ENCODE measurements at places on chromosomes 2 and 18.

DNA sequence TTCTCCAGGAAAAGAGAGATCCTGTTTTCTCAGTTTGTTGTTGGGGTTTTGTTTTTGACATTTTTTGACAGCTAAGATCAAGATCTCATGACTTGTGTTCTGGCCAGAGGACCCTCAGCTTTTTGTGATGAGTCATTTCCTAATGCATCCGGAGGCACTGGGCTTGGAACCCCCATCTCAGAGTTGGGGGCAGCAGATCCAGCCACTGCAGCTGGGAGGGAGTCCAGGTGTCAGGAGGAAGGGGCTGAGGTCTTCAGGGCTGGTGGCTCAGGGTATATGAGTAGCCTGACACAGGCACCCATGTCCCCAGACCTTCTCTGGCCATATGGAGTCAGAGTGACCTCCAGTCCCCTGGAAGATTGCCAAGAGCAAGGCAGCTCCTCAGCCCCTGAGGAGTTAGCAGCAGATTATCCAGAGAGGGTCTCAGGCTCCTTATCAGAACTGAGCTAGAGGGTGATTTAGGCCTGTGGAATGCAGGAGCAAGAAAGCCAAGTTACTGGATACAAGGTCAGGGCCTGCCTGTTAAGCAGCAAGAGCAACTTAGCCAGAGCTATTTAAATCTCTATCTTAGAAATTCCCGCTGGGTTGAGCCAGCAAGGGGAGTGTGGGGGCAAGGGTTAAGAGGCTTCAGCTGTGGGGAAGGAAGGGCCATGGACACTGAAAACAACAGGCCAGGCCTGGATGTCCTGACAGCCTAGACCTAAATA is 62.4 kb downstream of the TANC1 start:
- no peak for DNase-seq

GRCh38 chr2:28636491-28636890 is 115.1 kb upstream of the PPP1CB start:
- no peak for DNase-seq

DNA sequence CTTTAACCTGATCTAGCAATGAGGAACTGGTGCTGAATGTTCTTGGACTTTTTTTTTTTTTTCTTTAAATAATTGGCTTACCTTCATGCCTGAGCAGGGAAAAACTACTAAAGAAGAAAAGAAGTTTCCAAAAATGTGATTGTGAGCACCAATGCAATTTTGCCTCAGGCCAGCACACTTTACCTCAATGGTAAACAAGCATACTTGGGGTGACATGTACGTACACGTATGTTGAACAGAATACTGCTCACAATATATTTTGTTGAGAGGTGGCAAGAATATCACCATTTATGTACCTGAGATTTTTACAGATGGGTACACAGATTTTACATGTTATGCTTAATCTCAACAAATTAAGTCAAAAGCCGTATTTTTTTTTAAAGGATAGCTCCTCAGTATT is 144.3 kb downstream of the FIGN start:
- DNase-seq, result no peak

- DNase-seq, result no peak
Observed at GRCh38 chr18:6543330-6543908, 128.7 kb upstream of the L3MBTL4 start.

DNA sequence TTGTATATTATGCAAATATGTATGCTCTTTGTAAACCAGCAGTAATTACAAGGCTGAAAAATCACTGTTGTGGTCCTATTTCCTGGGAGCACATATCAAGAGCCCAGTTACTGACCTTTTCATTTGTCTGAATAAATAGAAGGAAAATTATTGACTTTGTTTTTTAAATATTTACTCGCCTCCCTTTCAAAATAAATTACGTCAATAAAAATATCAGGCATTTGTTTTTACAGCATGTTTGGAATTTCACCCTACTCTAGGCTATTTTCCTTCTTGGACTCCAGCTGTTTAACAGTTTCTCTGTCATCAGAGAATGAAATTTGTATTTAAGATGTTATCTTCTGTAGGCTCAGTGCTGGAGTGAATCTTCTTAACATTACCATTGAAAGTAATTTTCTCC is 59.9 kb upstream of the LRATD1 start:
- DNase-seq, result no peak

- DNase-seq, result peak; percentile 79
Observed at GRCh38 chr2:218852911-218853667, 6.5 kb upstream of the WNT6 start.

GRCh38 chr2:235421618-235422017 is 72.2 kb upstream of the AGAP1 start:
- DNase-seq, result no peak

DNA sequence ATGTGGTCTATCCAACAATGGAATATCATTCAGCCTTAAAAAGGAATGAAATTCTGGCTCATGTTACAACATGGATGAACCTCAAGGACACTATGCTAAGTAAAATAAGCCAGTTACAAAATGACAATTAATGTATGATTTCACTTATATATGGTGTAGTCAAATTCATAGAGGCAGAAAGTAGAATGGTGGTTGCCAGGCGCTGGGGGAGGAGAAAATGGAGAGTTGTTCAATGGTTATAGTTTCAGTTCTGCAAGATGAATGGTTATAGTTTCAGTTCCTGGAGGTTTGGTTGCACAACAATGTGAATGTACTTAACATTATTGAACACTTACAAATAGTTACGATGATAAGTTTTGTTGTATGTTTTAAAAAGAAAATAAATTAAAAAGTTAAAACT is 79.2 kb upstream of the IL1R2 start:
- DNase-seq, result peak; percentile 63

GRCh38 chr2:240248721-240249422 is 108.4 kb upstream of the OTOS start:
- DNase-seq, result no peak

- DNase-seq, result no peak
Observed at GRCh38 chr18:63887424-63887823, at the start of gene SERPINB2. SERPINB2 (plus strand) TSS chr18:63887705; CDS start chr18:63891445, 3,740 bp downstream.

GRCh38 chr2:69021727-69022126 is 8.7 kb downstream of the ANTXR1 start:
- no peak for DNase-seq

DNA sequence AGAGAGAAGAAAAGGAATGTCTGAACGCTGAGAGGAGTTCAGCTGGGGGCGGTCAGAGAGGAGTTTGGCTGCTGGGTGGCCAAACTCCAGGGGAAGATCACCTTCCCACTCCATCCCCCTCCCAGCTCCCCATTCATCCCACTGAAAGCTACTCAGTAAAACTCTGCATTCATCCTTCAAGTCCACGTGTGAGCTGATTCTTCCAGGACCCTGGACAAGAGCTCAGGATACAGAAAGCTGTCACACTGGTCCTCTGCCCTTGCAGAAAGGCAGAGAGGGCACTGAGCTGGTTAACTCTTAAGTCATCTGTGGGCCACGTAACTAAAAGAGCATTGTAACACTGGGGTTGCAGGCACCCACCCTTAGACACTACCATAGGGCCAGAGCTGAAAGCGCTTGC is 132.1 kb upstream of the ARL4C start:
- no peak for DNase-seq

GRCh38 chr2:234960175-234961088 is 8.6 kb downstream of the SH3BP4 start:
- no peak for DNase-seq

DNA sequence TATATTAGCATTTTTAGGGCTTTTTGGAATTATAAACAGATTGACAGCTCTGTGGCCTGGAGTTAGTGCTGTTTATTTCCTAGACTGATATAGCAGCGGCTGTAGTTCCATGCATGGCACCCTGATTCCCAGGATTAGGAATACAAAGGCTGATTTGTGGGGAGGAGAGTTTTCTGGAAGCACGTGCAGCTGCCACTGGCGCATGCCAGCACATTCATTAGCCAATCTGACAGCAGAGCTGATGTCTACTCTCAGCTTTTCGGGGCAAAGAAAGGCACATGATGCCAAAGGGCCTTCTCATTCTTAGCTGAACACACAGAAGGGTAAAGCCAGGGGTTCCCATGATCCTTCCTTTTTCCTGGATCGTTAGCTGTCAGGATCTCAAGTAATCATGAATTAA is 45.7 kb upstream of the RAPH1 start:
- DNase-seq, result no peak

DNA sequence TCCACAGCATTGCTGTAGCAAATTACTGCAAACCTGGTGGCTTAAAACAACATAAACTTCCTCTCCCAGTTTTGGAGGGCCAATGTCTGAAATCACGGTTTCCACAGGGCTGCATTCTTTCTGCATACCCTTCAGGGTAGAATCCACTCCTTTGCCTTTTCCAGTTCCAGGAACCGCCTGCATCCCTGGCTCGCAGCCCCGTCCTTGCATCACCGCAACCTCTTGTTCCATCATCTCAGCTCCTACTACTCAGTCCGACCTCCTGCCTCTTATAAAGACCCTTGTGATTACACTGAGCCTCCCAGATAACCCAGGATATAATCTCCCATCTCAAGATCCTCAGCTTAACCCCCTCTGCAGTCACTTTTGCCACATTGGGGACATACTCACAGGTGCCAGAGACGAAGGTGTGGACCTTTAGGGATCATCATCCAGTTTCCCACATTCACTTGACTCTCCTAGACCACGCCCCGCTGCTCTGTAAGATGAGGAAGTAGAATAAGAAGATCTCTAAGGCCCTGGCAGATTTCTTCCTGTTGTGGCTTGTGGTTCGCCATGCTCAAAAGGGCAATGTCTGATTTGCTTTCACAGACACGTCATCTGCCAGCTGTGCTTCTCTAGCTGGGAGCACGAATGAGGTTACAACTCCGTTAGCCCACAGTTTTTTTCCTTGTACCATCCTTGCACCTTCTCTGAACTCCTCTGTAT is 103.6 kb upstream of the AGAP1 start:
- DNase-seq, result peak; percentile 62

DNA sequence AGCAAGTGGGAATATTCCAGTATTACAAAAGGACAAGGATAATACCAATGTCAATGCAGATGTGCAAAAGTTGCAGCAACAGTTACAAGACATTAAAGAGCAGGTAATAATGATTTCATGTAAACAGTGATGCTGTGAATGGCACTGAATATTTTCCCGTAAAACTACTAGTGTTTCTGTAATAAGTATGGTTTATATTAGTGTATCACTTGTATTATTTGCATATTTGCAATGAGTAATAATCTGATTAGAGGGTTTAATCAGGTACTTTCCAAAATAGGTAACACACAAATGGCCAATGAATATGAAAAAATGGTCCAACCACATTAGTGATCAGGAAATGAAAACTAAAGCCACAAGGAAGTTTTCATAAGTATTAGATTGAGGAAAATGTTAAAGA is 118.0 kb downstream of the MIB1 start:
- DNase-seq, result no peak

GRCh38 chr2:56128235-56128634 is 55.6 kb upstream of the CCDC85A start:
- DNase-seq, result no peak

- no peak for DNase-seq
Observed at GRCh38 chr2:67057901-67058703, 339.0 kb upstream of the ETAA1 start.

- peak; percentile 28 for DNase-seq
Observed at GRCh38 chr2:231780123-231780908, 766 bp downstream of the PDE6D start.

DNA sequence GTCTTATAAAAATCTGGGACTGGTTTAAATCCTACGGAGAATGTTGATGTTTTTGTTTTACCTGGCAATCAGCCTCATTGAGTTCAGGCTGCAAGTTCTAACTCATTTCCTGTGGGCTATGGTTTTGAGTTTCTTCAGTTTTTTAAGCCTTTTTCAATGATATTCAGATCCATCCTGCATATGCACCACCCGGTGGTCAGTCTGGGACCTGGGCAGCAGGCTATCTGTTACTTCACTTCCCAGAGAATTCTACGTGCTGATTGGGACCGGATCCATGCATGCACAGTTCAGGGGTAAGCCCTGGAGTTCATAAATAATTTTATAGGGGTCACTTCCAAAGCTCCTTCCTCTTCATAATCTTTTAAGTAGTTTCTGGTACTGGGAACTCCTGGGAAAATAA is 339.2 kb upstream of the HNRNPA3 start:
- DNase-seq, result no peak

GRCh38 chr18:13726972-13727331 is 479 bp downstream of the RNMT start:
- DNase-seq, result peak; percentile 48

GRCh38 chr2:105875241-105875640 is 130.5 kb downstream of the NCK2 start:
- no peak for DNase-seq

DNA sequence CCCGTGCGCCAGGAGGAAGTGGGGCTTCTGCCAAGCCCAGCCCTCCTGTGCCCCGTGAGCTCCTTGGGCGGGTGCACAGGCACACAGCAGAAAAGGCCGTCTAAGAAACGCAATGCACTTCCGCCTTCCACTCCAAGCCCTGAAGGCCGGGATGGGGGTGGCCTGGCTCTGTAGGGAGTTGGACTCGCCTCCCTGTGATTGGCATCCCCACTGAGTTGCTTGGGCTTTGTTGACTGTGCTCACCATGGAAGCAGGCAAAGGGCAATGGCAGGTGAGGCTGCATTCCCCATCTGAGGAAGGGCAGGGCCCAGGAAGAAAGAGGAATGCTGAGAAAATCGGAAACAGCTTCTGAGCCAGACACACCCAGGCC is 66.8 kb downstream of the CRACDL start:
- no peak for DNase-seq

DNA sequence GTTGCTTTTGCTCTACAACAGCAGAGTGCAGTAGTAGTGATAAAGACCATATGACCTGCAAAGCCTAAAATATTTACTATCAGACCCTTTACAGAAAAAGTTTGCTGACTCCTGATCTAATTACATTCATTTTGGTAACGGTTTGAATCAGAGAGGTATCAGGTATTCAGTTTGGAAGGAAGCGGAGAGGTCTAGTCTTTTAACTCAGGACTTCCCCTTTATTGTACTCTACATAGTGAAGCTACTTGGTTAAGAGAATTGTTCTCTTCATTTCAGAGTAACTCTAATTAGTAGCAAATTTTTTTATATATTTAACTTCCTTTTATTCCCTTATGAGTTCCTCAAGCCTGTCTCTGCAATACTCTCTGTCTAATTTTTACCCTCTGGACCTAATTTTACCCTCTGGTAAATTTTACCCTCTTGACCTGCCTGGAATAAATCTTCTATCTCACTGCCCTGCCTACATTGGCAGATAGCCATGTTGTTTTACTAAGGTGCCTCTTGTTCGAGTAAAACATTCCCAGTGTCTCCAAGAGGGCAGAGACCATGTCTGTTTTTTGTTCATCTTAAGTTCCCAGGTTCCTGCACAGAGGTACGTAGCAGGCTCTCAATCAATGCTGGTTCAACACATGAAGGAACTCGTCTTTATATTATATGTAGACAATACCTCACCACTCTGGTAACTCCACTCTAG is 170.6 kb downstream of the DNAH6 start:
- DNase-seq, result no peak

DNA sequence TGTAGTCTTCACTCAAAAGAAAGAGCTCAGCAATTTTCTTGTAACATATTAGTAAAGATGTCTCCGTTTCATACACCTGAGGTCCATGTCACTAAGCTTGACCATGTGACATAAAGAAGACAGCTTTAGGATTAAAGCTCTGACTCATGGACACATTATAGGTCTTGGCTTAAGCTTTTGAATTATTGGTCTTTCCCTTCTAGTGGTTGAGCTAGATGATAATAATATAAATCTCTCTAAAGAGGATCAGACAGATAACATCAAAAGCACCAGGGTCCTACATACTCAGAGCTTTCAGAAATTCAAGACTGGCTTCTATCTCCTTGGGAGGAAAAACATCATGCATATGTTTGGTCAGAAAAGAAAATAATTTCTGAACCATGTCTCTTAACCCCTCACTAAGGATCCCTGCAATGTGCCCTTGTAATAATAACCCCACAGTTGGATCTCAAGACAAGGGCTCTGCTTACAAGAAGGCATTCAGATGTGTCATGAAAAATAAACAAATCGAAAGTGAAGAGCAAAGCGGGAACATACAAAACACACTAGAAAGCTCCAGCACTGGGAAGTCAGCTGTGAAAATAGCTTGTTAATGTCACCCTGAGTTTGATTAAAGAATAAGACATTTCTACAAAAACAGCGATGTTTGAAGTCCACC is 174.5 kb downstream of the PID1 start:
- DNase-seq, result no peak

All from activated CD4-positive, alpha-beta T cell treated with anti-CD3 and anti-CD28 coated beads for 48 hours (primary cell).